Left lobe of liver (tissue), 2 donors: ENCODE measurements at places on chromosomes 3 and 15.

DNA sequence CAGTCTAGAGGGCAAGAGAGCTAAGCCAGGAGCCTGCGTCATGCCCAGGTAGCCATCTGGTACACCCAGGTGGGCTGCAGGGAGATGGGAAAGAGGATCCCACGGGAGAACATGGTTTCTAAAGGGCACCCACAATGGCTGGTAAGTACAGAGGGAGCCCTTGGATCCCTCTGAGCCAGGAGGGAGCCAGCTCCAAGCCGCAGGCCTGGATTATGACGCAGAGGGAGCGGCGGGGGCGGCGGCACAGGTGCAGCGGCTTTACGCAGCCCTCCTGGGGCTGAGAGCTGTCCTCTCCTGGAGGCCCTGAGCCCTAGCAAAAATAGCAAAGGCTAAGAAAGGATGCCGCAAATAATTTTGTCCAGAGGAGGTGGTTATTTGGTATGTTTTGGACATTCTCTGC lies 2.8 kb downstream of the CAV3 start:
- no peak for DNase-seq

DNA sequence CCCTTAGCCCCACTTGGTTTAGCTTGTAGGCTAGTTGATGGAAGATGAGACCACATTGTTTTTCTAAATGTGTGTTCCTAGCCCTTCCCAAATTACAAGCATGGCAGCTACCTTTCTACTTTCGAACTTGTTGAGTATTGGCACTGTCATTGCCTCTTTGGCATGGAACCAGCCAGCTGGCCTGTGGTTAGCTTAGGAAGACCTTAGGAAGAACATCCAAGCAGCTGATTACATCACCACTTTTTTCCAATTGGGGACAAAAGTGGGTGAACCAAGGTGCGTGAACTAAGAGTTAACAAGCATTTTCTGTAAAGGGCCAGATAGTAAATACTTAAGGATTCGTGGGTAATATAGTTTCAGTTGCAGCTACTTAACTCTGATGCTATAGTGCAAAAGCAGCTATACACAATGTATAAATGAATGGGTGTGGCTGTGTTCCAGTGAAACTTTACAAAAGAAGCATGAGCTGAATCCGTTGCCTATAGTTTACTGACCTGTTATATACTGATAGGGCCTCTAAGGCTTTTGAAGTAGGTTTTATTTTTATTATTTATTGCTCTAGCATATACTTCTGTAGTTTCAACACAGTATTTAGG lies 8.5 kb downstream of the KLHL18 start:
- peak; percentile 71 for DNase-seq

DNA sequence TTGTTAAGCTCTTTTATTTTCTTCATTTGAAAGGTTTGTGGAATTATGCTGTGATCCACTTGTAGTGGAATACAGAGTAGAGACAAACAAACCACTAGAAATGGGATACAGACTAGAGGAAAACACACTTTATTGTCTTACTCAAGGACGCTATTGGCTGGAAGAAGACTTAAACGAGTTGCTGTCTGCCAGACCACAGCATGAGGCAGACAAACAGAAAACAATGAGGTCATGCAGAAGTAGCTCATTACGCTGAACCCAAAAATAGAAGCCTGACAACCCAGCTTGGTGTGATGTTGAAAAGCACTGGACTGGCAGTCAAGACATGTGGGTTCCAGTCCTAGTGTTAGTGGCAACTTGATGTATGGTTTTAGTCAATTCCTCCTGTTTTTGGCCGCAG lies 62.4 kb upstream of the P3H2 start:
- DNase-seq: no peak

- DNase-seq: no peak
Observed at GRCh38 chr3:179717219-179717618, 64.4 kb downstream of the USP13 start.

GRCh38 chr15:62404194-62404985 lies 239.3 kb upstream of the C2CD4B start:
- no peak for DNase-seq

DNA sequence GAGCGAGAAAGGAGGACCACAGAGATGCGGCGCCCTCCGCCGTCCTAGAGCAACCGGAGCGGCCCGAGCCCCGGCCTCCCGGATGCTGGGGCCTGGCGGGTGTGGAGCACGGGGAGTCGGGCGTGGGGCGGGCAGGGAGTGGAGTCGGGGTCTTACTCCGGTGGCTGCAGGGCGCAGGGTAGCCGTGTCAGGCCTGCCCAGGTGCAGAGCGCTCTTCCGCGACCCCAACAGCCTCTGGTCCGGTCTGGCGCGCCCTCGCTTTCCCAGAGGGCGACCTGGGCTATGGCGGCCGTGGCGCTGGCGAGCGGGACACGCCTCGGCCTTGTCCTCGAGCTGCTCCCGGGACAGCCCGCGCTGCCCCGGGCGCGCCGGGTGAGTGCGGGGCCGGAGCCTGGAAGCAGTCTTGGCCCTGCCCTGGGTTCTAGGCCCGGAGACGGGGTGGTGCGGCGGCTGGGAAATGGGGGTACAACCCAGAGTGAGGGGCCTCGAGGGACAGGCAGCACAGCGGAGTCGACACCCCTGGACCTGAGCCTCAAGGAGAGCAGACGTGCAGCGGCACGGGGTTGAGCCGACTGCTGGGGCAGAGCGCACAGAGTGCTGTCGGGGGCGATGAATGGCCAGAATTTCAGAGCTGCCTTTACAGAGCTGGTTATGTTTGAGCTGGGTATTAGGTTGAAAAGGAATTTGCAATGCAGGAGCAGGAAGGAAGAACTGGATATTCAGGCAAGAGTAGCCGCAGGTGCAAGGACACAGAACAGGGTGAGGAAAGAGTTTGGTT lies at the start of gene ZNF662:
ZNF662 (plus strand) TSS at position 73 of the 778 bp plus-strand sequence. CDS start 1,973 bp downstream, outside the sequence.
- peak; percentile 58 for DNase-seq

DNA sequence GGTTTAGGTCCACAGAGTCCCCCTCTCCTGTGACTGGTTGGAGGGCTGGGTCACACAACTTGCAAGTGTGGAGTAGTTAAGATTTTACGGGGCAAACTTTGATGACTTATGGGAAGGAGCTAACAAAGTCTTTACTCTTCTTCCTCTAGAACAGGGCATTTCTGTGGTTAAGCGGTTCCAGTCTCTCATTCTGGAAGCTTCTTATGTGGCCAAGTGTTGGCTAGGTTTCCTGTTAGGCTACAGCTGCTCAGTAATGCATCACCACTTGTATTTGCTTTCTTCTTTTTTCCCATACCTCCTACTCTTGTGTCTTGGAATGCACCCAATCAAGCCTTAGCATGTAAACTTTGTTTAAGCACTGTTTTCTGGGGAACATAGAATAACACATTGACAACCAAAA lies 100.6 kb upstream of the PLAAT1 start:
- no peak for DNase-seq

DNA sequence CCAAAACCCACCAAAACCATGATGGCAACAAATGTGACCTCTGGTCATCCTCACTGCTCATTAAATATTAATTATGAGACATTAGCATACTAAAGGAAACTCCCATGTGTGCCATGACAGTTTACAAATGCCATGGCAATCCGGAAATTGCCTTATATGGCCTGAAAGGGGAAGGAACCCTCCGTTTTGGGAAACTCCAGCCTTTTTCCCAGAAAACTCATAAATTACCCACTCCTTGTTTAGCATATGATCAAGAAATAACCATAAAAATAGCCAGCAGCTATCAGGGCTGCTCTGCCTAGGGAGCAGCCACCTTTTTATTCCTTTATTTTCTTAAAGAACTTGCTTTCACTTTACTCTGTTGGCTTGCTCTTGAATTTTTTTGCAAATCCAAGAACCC lies 992.7 kb downstream of the NTRK3 start:
- DNase-seq: no peak

GRCh38 chr3:171950373-171950772 lies 89.0 kb upstream of the FNDC3B start:
- no peak for DNase-seq

GRCh38 chr3:132595014-132595413 lies 2.1 kb upstream of the ACKR4 start:
- no peak for DNase-seq

- no peak for DNase-seq
Observed at GRCh38 chr15:40957581-40958051, 4.3 kb downstream of the CHAC1 start.

- no peak for DNase-seq
Observed at GRCh38 chr3:105332961-105333360, 33.7 kb upstream of the ALCAM start.

DNA sequence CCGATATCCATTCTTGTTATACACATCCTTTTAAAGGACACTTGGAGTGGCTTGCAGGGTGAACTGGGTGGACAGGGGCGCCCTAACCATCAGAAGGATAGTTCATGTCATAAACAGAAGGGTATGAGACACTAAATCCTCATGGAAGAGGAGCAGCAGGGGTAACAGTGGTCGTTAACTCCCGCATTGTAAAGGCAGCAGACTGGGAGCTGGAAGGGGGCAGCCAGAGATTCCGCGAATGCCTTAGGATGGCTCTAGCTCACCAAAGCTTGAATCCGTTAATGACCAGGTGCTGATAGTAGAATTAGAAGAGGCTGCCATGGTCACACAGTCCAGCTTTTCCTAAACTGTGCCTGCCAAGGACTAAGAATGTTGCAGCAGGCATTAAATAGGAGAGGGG lies 85.2 kb upstream of the ANKRD34C start:
- no peak for DNase-seq

DNA sequence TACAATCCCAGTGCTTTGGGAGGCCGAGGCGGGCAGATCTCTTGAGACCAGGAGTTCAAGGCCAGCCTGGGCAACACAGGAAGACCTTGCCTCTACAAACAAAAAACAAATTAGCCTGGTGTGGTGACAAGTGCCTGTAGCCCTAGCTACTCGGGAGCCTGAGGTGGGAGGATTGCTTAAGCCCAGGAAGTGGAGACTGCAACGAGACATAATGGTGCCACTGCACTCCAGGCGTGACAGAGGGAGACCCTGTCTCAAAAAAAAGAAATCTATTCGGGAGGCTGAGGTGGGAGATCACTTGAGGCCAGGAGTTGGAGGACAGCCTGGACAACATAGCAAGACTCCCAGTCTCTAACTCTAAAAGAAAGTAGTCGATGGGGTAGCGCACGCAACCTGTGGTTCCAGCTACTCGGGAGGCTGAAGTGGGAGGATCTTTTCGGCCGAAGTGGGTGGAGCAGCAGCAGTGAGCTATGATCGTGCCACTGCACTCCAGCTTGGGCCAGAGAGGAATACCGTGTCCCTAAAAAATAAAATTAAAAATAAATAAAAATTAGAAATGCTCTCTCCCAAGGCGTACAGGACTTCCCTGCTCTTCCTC lies 775 bp downstream of the C3orf33 start:
- peak; percentile 51 for DNase-seq

DNA sequence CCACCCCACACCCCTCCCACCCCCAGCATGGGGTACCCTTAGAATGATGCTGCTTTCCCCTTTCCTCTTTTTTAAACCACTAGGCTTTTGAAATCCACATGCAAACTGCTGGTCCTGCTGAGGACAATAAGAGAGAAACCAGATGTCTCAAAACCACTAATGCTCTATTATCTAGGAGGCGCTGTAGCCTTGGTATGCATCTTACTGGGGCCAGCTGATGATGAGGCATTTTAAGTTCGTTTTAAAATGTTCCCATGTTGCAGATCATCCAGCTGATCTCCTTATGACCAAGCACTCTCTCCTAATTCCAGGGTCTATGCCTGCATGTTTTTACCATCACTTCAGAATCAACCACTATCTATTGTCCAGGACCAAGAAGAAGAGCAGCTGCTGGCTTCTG lies 1.3 kb downstream of the NME9 start:
- no peak for DNase-seq

- no peak for DNase-seq
Observed at GRCh38 chr15:48796930-48797329, 13.9 kb downstream of the CEP152 start.

- no peak for DNase-seq
Observed at GRCh38 chr15:92885224-92886041, 14.7 kb upstream of the CHD2 start.

DNA sequence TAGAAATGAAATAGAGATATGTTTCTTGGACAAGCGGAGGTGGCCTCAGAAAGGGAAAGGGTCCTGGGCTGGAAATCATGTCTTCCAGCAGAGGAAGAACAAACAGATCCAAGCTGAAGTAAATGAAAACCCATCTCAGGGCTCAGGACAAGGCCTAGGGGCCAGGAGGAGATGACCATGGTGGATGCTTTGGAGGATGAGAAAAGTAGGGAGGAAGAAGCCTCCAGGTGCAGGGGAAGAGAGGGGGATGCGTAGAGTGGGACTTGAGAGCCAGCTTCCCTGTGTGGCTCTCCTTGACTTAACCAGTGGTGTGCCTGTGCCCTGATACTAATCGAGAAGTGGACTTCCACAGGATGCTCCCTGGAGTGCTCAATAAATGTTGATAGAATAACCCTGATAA lies 203.2 kb downstream of the FAM43A start:
- no peak for DNase-seq

DNA sequence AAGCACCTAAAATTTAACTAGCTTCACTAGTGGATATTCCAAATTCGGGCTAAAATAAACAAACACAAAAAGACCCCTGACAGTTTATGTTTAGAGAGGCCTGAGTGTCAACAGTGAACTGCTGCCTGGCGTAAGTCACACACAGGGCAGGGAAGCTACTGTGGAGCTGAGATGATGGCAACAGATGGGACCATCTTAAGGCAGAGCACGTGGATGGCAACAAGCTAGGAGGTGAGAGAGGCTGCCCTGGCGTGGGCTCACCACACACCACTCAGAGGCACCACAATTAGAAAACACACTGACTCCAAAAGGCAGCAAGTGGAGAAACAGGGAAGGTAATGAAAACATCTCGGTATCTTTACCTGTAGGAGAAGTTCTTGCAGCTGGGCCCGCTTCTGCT lies 93.3 kb downstream of the ATP1B3 start:
- DNase-seq: no peak

DNA sequence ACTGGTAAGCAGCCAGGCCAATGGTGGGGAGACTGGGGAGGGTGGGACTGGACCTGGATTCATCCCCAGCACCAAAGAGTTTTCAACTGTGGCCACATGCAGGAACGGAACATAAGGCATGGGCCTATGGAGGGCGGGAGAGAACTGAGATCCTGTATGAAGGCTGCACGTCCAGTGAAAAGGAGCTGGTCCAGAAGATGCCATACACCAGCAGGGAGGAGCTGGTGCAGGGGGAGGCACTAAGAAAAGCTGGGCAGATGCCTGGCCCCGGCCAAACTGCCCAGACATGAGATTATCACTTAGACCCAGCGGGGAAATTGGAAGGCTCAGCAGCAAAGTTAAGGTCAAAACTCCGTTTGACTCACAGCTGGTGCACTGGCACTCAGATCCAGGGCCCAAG lies 58.1 kb upstream of the MCF2L2 start:
- no peak for DNase-seq

DNA sequence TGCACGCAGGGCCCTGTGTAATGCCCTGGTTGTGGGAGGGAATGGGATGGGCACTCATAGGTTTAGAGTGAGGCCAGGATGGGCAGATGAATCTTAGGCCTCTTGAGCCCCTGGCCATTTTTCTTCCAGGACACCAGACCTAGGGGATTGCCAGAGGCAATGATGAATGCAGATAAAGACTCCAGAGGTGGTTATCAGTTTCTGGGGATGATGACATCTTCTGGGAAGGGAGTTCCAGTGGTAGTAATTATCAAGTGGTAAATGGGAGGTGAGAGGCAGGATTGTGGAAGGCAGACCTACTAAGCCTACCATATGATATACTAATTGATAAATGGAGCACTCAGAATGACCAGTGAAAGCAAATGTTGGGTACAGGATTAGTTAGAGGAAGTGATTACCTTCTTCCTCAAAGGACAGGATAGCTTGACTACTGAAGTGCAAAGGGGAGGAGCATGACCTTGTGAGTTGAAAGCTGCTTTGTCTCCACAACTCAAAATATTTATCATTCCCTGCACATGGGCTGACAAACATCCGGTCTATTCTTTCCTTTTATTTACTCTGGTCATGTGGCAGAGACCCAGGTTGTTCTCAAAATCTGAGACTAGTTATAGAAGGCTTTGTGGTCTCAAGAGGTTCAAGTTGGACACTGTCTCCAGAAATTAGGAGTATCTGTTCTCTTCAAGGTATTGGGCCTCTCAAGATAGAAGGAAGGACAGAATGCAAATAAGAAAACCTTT lies 10.2 kb upstream of the MAPK6 start:
- no peak for DNase-seq
